ENCODE measurements at places on chromosomes 13 and 19.

GRCh38 chr19:5956728-5957127 is 21.2 kb downstream of the RANBP3 start:
- no peak for DNase-seq

DNA sequence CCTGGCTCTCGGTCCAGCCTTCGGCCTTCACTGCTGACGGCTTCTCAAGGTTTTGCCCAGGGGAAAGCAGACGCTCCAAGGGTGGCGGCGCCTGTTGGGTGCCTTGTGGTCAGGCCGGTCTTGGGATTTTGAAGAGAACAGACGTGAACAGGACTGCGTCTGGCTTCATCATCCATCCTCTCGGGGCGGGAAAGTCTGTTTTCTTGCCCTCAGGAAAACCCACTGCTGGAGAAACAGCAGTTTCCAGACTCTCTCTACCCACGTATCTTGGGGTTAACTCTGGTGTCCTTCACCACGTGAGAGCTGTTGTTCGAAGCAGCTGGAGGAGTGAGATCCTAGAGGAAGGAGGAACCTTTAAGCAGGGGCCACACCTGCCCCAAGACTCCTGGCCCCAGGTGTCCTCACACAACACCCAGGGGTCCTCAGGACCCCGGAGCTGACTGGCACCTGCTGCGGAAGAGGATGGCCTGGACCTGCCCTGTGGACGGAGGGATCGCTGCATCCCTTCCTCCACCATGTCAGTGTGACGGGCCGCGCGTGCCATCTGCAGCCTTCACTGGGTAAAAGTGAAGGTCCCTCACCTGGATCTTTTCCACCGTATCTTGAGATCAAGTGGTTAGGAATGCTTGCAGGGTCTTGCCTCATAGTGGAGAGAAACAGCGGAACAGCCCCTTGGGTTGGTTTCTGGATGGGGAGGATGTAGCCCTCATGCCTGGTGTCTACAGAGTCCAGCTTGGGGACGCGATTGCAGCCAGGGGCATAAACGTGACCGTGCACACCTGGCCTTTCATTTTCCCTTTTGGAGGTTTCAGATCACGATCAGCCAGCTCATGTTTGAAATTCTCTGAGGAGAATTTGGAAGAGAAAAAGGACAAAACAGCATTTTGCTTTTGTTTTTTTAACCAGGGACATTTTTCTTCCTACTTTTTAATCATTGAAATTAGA is 69.5 kb upstream of the MCF2L start:
- no peak for DNase-seq

- DNase-seq = no peak
Observed at GRCh38 chr13:109010912-109011311, 381.5 kb downstream of the MYO16 start.

DNA sequence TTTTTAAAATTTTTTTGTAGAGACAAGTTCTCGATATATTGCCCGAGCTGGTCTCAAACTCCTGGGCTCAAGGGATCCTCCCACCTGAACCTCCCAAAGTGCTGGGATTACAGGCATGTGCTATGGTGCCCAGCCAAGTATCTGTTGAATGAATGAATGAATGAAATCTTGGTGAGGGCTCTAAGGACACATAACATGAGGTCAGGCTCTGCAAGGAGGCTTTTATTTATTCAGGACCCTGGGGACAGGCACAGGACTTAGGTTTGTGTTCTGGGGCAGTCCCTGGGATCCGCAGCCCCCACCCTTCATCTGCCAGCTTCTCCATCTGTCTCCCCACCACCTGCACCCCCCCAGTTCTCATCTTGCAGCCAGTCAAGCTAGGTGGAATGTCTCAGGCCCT is 4.6 kb downstream of the PTGIR start:
- no peak for DNase-seq

DNA sequence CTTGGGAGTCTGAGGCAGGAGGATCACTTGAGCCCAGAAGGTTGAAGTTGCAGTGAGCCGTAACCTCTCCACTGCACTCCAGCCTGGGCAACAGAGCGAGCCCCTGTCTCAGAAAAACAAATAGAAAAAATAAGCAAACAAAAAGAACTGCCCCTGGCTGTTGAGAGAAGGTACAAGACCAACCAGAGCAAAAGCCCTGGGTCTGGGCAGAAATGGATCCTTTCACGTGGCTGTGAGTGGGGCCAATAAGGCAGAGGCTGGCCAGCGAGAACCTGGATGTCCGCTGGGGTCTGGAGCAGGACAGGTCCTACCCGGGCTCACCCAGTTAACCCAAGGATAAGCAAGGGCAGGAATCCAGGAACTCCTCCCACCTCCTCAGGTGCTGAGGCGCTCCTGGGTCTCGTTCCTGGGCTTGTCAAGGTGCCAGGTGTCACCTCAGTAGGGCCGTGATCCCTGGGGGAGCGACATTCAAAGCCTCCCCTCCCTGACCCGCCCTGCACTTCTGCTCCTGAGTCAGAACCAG is 4.7 kb upstream of the SLC5A5 start:
- no peak for DNase-seq

DNA sequence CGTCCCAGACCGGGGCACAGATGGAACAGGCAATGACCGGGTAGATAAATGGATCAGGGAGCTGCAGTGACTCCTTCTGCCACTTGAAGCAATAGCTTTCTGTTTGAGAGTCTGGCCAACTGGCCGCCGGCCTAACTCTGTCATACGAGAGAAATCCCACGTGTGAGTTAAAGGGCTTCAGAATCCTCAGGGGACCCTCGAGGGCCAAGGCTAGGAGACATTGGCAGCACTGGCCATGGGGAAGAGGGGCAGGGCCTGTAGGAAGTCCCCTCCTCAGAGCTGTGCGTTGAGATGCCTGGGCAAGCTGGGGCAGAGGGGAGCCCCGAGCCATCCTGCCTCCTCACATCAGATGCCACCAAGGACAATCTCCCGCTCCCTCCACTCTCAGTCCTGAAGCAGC is 51.6 kb downstream of the KLF2 start:
- no peak for DNase-seq

GRCh38 chr19:34667349-34668076 is 9.4 kb downstream of the SCGB2B2 start:
- no peak for DNase-seq

DNA sequence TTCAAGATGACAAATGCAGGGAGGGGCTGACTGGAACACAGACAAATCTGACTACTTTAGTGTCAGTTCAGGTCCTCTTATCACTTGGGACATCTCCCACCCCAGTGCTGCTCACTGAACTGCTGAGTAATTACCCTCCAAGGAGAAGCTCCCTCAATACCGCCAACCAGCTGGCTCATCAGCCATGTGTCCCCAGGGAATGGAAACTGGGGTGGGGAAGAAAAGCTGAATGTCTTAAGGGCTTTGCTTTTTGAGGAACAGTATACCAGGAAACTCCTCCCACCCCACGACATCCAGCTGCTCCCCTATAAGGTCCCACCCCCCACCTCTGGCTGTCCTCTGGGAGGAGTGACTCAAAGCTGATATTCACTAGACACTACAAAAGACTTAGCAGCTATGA is 2.0 kb downstream of the ZNF823 start:
- DNase-seq = no peak
